ENCODE measurements at places on chromosomes 7 and 10.

- no peak for DNase-seq
Measured at GRCh38 chr10:130175074-130175473, 38.9 kb downstream of the GLRX3 start.

GRCh38 chr7:92485267-92485892, 7.6 kb upstream of the ERVW-1 start:
- no peak for DNase-seq

GRCh38 chr7:131354390-131354789, 26.7 kb downstream of the MKLN1 start:
- peak; percentile 13 for DNase-seq

DNA sequence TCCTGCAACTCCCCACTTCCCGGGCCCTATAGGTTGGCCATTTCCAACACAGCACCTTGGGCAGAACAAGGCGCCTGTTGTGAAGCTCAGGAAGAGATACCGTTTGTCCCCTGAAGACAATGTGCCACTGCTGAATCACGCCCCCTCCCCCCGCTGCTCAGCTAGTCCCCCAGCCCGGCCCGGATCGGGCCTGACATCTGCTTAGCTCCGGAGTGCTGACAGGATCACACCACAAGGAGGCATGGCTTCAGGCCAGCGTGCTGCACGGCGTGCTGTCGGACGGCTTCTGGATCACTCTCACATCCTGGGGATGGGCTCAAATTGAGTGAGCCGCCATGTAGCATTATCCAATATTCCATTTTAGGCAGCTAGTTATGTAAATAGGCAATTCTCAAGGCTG, 62.1 kb upstream of the EFCAB10 start:
- peak; percentile 51 for DNase-seq

GRCh38 chr10:17915181-17915580, 36.5 kb upstream of the SLC39A12 start:
- DNase-seq: no peak

- DNase-seq: peak; percentile 25
Measured at GRCh38 chr10:97597778-97598177, 8.3 kb downstream of the C10orf62 start.

GRCh38 chr10:23945845-23946244, 263.1 kb upstream of the KIAA1217 start:
- DNase-seq: no peak

DNA sequence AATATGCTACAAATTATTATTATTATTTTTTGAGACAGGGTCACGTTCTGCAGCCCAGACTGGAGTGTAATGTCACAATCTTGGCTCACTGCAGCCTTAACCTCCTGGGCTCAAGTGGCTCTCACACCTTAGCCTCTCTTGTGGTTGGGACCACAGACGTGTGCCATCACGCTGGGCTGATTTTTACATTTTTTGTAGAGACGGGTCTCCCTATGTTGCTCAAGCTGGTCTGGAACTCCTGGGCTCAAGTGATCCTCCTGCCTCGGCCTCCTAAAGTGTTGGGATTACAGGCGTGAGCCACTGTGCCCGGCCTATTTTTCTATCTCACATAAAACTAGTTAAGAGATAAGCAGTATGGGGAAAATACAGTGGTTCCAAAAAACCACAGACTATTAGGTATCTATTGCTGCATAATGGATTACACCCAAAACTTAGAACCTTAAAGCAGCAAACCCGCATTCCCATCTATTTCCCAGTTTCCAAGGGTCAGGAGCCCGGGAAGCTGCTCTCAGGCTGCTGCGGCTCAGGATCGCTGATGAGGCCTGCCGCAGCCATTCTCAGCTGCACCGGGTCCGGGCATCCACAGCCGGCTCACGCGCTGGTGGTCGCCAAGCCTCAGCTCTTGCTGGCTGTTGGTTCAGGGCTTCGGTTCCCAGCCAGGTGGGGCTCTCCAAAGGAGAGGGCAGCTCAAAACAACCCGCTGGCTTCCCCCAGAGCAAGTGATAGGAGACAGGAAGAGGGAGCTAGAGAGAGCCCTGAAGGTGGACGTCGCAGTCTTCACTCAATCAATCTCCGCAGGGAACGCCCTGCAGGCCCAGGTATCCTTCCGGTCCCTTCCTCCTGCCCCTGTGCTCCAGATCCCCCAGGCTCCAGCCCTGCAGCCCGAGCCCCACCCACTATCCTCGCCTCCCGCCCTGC, 128.2 kb downstream of the UBE2H start:
- peak; percentile 43 for DNase-seq

DNA sequence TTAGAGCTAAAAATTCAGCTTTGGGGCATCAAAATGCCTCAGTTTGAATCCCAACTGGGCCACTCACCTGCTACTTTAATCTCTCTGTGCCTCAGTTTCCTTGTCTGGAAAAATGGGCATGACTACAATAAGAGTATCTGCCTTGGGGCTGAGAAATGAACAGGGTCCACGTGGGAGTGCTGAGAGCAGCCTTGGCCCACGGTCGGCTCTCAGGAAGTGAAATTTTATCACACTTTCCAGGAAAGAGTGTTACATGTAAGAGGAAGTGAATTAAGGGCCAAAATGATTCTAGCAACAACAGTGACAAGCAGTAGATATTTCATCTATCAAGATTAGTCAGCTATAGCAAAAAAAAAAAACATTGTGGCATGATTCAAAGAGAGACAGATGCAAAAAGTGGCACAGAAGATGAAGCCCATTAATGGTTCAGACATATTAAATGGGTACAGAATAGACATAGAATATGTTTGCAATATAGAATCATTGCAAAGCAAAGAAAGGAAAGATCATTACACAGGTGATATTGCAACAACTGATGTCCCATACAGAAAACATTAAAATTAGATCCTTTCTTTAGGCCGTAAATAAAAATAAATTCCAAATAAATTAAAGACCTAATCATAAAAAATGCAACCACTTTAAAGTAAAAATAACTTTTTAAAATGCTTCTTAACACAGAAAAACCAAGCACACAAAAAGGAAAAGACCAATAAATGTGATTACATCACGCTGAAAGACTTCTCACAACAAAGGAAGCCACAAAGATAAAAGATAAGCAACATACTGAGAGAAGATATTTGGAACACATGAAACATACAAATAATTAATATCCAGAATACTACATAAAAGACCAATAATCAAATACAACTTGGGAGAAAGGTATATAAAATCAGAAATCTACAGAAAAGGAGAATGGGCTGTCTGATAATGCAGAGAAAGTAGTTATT, 4.3 kb downstream of the TMEM273 start:
- no peak for DNase-seq

GRCh38 chr7:101134399-101134980, 7.6 kb downstream of the SERPINE1 start:
- peak; percentile 84 for DNase-seq

- DNase-seq: peak; percentile 53
Measured at GRCh38 chr10:48406204-48406603, 99.7 kb downstream of the MAPK8 start.

- DNase-seq: peak; percentile 28
Measured at GRCh38 chr10:11162828-11163599, 145.3 kb downstream of the CELF2 start.

GRCh38 chr10:97274828-97275227, 17.6 kb downstream of the ARHGAP19 start:
- DNase-seq: no peak

GRCh38 chr7:67359900-67360299, 363.3 kb downstream of the TYW1 start:
- DNase-seq: no peak

GRCh38 chr10:19839090-19839489, 22.9 kb downstream of the PLXDC2 start:
- DNase-seq: no peak

GRCh38 chr7:50352282-50352681, 47.8 kb downstream of the IKZF1 start:
- DNase-seq: no peak

GRCh38 chr10:7534480-7534852, 123.6 kb upstream of the SFMBT2 start:
- DNase-seq: no peak

- DNase-seq: no peak
Measured at GRCh38 chr10:7391748-7392147, 19.1 kb downstream of the SFMBT2 start.

- no peak for DNase-seq
Measured at GRCh38 chr7:88115816-88116215, 104.0 kb downstream of the SRI start.

DNA sequence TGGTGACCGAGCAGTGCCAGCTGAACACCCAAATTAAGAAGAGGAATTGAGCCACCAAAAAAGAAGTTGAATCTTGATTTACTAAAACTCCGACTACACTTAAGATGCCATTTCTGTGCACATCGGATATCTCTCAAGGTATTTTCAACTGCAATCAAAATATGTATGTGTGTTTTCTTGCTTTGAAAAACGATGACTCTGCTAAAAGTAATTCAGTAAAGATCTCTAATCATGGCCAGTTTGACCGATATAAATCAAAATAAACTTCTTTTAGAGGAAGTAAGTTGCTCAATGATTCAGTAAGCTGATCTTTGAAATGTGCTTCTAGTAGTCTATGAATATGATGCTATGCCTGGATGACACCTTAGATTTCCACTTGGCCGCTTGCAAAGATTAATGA, 453.5 kb upstream of the TPK1 start:
- DNase-seq: no peak

- no peak for DNase-seq
Measured at GRCh38 chr10:11002916-11003315, 14.8 kb upstream of the CELF2 start.

GRCh38 chr10:92697663-92698511, 8.1 kb downstream of the HHEX start:
- no peak for DNase-seq

GRCh38 chr7:46844486-46844885, 737.4 kb downstream of the TNS3 start:
- peak; percentile 41 for DNase-seq

DNA sequence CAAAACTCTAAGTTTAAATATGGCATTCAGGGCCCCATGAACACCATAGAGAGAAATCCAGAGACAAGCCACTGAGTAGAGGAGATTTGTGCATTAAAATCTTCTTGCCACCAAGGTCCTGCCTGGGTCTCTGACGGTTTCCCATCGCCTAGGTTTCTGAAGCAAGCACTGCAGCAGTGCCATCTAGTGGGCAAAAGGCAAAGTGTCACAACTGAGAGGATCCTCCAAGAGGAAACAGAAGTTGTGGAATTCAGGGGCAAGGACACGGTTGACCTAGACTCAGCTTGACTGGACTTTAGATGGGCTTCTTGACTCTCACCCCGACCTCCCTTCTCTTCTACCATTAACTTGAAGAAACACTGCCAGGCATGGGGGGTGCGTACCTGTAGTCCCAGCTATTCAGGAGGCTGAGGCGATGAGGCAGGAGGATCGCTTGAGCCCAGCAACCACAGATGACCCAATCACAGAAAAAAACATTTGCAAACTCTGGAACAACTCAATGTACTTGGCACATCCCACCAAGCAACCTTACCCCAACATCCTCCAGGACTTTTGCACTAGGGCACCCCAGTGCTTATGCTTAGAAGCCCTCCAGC, 604.1 kb downstream of the GALNT17 start:
- peak; percentile 57 for DNase-seq

GRCh38 chr7:157614457-157615020, 277.7 kb downstream of the DNAJB6 start:
- no peak for DNase-seq

- no peak for DNase-seq
Measured at GRCh38 chr7:100118388-100119071, 628 bp downstream of the TAF6 start.

DNA sequence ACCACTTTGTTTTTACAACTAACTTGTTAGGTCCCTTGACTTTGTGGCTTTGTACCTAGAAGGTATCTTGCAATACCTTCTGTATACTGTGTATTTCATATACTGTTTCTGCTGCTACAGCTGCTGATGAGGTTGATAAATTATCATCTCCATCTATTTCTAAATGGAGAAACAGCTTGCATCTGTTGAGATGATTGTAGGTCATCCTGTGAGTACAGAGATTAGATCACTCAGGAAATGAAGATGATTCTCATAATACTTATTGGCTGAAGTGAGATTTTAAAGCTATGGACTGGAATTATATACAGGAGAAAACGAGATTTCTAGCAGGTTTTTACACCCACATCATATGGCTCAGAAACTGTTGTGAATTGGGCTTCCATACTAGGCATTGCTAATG, 280.5 kb downstream of the KCND2 start:
- no peak for DNase-seq

- no peak for DNase-seq
Measured at GRCh38 chr7:116575853-116576252, 51.0 kb downstream of the CAV1 start.

DNA sequence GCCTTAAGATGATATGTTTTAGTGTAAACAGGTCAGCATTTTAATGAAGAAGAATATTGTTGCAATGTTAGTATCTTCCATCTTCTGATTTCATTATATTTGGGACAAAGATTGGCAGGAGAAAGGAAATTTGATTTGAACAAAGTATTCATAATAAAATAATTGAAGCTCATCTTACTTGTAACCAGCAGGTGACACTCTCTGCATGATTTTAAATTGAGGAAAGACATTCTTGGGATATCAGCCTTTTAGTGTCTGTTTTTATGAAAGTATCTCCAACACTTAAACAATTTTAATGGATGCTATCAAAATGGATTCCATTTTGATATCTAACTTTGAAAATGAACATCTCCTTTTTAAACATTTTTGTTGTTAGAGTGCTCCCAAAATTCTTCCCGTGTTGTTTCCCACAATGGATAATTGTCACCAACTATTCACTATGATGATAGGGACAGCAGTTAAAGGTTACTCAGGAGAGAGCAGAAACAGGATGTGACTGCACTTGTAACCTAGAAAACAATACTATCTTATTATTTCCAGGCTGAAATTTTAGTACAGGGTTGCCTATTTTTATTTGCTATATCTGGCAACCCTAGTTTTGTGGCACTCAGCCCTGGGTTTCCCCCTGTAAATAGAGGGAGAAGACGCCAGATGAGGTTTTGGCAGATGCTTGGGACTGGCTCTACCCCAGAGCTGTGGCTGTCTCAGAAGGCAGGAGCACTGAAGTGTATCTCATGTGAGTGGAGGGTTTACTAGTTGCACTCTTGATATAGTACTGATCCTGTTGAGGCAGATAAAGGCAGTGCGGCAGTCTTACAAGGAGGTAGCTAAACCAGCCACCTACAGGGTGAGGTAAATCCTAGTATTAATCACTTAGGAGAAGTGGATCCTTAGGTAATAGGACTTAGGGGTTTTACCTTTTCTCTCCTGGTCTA, 31.0 kb upstream of the ABCB4 start:
- peak; percentile 22 for DNase-seq

DNA sequence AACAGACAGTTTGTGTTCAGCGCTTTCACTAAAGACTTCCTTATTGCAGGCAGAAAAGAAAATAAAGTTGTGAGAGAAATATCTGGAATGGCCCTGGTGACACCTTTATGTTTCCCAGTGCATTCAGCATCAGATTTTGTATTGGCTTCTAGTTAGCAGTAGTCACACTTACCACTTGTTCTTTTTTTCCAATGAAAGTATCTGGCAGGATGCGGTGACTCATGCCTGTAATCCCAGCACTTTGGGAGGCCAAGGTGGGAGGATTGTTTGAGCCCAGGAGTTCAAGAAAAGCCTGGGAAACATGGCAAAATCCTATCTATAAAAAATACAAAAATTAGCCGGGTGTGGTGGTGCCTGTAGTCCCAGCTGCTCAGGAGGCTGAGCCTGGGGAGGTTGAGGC, 649.6 kb downstream of the LRMDA start:
- DNase-seq: peak; percentile 42

Measured in fibroblast of skin of right biceps (primary cell).